ENCODE measurements at places on chromosomes 13 and 19.
A peak's percentile ranks its signal among the peaks of the same experiment; 100 is the strongest.

GRCh38 chr13:86572115-86572514, 772.9 kb upstream of the SLITRK6 start:
- no peak for DNase-seq

GRCh38 chr13:21530656-21531055, 71.6 kb upstream of the ZDHHC20 start:
- no peak for DNase-seq

DNA sequence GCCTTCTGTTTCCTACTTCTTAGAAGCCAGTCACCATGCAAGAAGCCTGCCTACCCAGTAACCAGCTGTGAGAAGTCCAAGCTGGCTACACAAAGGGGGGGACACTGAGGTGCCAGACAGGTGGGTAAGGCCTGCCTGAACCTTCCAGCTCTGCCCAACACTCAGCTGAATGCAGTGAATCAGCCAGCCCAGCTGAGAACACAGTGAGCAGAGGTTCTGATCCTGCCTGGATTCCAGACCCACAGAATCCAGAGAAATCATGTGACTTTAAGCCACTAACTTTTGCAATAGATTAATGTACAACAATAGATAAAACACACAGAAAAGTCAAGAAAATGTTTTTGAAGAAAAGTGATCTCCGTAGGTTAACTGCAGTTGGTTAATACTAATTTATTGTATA, 151.7 kb downstream of the EFNB2 start:
- DNase-seq, result no peak

GRCh38 chr19:33830264-33830663, 33.6 kb downstream of the KCTD15 start:
- no peak for DNase-seq

DNA sequence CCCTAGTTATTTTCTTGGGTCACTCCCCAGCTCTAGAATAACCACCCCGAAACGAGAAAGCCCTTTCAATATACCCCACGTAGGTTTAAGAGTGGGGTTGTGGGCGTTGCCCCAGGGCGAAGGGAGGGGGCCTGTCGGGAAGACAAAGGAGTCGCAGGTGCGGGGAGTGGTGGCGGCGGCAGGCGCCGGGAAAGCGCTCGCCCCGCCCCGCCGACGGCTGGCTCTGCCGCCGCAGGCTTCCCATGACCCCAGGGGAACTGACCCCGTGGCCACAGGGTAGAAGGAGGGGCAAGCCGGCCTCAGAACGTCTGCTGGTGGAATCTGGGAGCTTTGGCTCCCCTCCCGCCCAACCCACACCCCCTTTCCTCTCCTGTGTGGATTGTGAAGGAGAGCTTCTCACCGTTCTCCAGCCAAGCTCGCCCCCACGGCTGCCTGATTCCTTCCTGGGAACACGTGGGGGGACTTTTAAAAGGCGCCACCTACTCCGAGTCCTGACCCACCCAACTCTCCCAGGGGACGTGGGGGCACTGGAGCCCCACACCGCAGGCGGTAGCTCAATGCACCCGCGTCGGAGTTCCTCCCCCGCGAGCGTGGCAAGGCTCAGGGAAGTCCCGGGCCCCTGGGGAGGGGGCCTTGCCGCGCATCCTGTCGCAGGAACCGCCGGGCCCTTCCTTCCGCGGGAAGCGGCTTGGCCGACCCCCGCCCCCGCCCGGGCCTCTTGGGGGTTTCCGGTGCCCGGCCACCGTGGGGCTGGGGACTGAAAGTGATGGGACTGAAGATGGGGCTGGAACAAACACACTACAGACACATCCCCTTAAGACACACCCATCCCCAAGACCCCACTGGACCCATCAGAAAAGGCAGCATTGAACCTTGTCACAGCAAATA, 5.5 kb downstream of the IER2 start:
- peak; percentile 70 for DNase-seq

- no peak for DNase-seq
These were observed 1730.4 kb upstream of the SLC10A2 start for GRCh38 chr13:104796581-104796980.

All from liver (tissue), 10 donors.